ENCODE measurements at places on chromosomes 4 and X.

DNA sequence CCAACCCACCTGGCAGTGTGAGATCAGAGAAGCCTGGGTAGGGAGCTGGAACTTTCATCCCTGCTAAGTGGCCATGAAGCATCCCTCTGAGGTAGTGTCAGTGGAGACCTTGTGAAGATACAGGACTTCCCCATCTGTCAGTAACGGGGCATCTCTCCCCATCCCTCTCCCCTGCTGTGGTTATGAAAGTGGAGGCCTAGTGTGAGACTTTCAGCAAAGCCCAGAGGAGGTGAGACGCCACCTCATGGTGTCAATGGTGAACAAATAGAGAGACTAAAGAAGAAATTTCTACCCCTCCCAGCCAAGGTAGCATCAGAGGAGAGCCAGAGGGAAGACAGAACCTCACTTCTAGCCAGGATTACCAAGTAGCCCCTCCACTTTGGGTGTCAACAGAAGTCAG lies 150.2 kb downstream of the VEGFC start:
- no peak for DNase-seq

DNA sequence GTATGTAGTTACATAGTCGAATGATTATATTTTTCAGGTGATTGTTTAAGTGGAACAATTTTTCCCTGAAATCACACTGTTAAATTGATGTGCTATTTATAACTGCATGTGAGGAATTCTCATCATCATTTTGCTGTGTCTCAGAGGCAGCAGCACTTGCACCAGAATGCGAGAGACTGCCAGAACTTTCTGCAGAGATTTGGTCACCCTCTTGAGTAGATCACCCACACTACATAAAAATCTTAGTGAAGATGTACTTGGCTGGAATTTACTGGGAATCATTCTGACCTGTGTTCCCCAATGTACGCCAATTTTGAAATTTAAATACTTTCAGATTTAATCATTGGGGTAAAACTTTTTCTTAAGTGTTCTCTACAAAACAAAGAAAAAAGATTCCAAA lies 5.4 kb downstream of the UGT2B4 start:
- DNase-seq, result no peak

GRCh38 chr4:77209936-77210335 lies 52.9 kb downstream of the CCNG2 start:
- no peak for DNase-seq

GRCh38 chrX:136712650-136713310 lies 64.8 kb downstream of the CD40LG start:
- no peak for DNase-seq

- DNase-seq, result no peak
These were observed 173.0 kb upstream of the CASK start for GRCh38 chrX:42096265-42096920.

- no peak for DNase-seq
These were observed 829.3 kb downstream of the SH3BGRL start for GRCh38 chrX:82031250-82031649.

DNA sequence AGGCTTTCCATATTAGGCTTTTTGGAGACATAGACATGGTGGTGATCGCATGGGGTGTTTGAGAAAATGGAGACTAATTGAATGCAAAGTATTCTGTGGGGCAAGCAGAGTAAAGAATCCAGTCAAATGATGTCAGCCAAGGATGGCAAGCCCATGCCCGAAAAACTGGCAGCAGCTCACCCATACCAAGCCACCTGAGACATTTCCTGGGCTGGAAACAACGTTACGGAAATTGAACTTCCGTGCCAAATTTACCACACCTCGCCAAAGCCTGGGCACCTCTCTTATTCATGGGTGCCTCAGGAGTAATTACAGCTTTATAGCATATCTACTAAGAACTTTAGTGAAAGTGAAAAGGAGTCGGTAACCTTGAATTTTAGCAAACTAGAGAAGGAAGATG lies 166.4 kb downstream of the CBR4 start:
- DNase-seq, result no peak

DNA sequence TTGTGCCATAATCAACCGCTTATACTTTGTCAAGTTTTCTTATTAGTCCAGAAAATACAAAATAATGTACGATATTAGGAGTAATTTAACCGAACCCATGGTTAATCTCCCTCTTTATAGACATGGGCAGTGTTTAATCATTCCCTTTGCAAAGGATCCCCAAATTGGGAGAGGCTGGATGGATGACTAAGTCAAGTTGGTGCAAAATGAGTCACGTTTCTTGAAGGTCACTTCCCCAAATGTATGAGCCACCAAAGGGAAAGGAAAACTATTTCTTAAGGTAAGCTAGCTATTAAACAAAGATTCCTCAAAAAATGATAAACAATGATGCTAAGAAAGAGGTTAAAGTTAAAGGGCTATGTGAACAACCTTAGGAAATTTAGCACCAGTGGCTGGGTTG lies 17.5 kb downstream of the MAML3 start:
- no peak for DNase-seq

DNA sequence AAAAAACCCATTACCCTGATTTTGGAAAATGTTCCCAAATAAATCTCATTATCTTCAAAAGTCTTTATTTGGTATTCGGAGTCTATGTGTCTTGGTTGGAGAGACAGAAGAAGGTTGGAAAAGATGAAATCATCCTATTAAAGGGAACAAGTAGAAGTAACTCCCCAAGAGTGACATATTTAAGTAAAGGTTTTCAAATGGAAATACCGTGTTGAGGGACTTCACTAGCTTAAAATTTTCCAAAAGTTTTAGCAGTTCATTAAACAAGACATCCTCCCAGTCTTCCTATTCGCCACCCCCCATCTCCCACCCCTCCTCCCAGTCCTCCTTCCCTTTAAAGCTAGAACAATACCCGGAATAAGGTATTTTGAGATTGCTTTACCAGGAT lies 62.7 kb upstream of the CCDC160 start:
- DNase-seq, result peak; percentile 8

GRCh38 chr4:17068891-17069290 lies 170.4 kb upstream of the LDB2 start:
- DNase-seq, result no peak

DNA sequence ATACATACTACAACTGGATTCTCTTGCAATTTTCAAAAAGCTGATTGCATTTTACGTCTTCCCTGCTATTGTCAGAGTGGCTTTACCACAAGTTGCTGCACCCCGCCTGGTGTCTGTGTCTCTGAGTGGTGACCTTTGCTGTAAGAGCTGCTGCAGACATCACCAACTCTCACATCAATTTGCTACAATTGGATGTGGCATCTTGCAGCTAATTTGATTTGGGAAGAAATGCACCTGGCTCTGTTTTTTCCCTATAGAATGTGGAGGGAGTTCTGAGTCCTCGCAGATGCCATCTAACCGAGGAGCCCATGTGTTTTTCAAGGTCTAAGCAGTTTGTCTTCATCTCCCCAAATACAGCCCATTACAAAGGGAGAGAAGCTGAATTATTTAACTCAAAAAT lies 73.8 kb upstream of the PHOX2B start:
- no peak for DNase-seq

- no peak for DNase-seq
These were observed 1040.3 kb upstream of the PCDH10 start for GRCh38 chr4:132108784-132109183.

- no peak for DNase-seq
These were observed 576.2 kb upstream of the SMIM31 start for GRCh38 chr4:164177753-164178152.

GRCh38 chr4:167873496-167873895 lies 218.8 kb upstream of the ANXA10 start:
- DNase-seq, result no peak

DNA sequence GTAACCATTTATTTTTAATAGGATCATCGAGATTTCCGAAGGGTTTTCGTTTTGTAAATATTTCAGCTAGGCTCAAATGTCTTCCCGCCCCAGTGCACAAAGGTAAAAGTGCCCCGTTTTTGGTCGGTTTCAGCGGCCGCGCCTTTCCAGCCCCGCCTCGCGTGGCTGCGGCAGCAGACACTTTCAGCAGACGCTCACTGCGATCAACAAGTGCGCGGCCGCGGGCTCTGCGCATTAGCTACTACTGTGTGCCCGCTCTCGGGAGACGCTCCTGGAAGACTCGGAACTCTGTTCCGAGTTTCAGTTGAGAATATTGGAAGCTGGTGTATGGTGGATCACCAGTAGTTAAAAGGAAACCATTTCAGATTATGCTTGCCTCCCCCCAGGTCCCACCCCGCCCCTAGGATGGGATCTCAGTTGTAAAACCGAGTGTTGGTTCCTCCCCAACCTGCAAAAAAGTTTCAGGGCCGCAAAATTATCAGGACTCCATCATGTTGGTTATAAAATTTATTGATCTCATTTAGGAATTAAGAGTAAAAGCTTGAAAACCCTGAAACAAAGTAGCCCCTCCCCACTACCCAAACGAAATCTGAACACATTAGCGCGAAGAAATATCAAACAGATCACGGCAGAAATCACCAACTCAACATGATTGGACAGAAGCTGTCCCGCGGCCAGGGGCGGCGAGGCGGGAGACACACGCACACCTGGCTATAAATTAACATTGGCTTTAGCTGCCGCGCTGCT lies 2.2 kb downstream of the SOX3 start:
- DNase-seq, result no peak

DNA sequence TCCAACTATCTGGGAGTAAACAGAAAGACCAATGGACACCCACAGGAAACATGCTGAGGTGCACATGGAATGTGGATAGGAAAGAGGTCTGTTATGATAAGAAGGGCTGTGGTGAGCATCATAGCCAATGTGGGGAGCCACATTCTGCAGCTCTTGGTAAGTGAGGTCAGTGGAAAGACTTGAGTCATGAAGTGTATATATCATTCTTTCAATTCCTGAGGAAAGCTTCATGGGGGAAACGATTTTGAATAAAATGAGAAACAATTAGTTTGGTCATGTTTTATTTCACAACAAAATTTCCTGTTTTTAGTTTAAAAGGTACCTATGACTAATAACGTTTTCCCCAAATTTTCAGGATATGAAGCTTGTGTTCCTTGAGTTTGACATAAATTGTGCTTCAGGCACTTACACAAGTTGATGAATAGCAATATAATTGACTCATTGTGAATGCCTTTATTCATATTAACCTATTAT lies 41.4 kb upstream of the RASSF6 start:
- no peak for DNase-seq

- no peak for DNase-seq
These were observed 345.9 kb upstream of the NOCT start for GRCh38 chr4:138669479-138670315.

GRCh38 chr4:107792711-107793110 lies 32.0 kb upstream of the SGMS2 start:
- no peak for DNase-seq

All from iPS-NIHi11 (cell line).